HEK293T (cell line): ENCODE measurements at places on chromosomes 12 and 14.

DNA sequence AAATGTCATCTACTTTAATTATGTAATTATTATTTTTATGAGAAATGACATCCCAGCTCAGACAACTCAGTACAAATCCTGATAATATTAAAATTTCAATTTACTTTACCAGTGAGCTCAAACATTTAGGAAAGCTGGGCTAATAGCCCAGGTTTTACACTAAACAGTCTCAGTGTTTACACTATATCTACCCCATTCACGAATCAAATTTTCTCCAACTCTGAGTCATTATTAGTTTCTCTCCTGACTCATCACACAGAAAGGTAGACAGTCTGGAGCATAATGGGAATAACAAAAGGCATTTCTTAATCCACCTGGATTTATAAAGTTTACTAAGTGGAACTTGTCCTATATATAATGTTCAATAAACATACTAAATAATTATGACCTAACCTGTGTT is 5.7 kb downstream of the PAWR start:
- DNase-seq = no peak

GRCh38 chr12:40325349-40325960 is 100.7 kb downstream of the LRRK2 start:
- peak; percentile 49 for DNase-seq

DNA sequence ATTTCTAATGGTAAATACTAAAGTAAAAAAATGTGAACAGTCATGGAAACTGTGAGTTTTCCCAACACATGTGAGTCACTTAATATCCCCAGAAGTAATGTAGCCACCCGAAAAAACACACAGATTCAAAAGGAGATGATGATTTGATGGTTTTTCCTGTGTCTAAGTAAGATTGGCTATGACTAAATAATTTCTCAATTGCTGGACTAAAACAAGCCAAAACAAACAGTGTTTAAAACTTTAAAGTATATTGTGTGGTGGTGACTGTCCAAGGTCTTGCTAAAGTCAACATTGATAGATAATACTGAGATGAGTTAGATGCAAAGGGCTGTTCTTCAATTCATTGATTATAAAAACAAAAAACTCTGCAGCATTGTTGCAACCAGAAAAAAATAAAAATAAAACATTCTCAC is 89.6 kb upstream of the SOX5 start:
- no peak for DNase-seq

GRCh38 chr14:61649283-61649682 is 46.0 kb upstream of the HIF1A start:
- DNase-seq = no peak

DNA sequence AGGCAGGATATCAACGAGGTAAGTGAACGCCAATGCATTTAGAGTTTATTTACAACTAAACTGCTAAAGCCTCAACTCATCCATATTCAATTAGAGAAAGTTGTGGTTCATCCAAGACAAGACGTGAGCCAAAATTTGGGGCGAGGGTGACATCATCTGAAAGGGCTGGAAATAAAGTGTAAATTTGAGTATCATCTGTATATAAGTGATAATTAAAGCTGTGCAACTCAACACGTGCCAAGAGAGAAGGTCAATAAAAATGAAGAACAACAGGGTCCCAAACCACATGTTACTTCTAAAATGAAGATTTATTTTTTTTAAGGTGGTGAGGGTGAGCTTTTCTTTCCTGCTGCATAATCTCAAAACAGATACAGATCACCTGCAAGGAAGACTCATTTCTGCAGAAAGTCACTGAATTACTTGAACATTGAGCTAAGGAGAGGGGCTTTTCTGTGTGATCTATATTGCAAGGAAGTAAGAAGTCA is 203.6 kb downstream of the EFCAB11 start:
- no peak for DNase-seq

DNA sequence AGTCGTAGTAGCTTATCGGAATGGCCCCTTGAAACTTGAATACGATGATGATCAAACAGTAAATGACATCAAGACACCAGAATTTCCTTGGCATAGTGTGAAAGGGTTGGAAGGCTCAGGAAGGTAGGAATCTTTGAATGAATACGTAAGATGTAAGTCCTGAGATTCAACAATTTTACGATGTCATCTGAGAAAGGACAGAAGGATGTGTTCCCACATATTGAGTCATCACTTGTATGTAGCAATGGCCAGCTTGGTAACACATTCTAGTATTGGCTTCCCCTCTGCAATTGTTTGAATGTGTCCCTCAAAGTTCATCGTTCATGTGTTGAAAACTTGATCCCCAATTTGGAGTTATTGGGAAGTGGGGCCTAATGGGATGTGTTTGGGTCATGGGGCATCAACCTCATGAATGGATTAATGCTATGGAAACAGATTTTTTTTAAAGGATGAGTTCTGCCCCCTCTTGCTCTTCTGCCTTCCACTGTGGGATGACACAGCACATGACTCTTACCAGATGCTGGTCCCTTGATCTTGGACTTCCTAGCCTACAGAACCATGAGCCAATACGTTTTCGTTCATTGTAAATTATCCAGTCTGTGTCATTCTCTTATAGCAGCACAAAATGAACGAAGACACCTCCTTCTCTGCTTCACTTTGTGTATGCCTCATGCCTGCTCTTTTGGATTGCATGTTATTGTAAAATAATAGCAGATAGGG is 284.6 kb downstream of the BCAT1 start:
- no peak for DNase-seq

- no peak for DNase-seq
Observed at GRCh38 chr14:81455390-81455789, 55.3 kb upstream of the STON2 start.

DNA sequence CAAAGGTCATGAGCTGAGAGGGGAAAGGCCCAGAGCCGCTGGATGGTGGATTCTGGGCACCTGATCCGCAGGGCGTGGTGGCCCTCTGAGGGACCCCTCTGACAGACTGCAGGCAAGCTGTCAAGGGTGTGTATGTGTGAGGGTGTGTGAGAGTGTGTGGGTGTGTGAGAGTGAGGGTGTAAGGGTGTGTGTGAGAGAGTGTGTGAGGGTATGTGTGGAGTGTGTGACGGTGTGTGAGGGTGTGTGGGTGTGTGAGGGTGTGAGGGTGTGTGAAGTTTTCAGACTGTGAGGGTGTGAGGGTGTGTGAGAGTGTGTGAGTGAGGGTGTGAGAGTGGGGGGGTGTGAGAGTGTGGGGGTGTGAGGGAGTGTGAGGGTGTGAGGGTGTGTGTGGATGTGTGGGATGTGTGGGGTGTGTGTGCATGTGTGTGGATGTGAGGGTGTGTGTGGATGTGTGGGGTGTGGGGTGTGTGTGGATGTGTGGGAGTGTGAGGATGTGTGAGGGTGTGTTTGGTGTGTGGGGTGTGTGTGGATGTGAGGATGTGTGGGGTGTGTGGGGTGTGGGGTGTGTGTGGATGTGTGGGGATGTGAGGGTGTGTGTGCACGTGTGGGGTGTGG is 156.7 kb downstream of the TMEM121 start:
- DNase-seq = no peak

GRCh38 chr12:11896417-11896929 is 174.3 kb upstream of the BCL2L14 start:
- DNase-seq = no peak

DNA sequence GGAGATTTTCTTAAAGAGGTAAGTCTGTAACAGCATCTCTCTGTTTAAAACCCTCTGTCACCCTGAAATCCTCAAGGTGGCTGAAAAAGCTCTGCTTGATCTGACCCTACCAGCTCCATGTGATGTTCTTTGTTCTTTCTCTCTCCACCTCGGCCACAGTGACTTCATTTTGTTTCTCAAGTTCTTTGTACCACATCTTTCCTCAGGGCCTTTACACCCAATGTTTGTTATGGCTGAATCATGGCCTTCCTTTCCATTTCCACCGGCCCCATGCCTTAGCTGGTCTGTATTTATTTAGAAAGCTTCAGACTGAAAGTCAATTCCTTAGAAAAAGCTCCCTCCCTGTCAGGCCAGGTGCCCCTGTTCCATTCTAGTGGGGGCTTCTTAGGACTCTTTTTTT is 431.2 kb downstream of the NAV3 start:
- DNase-seq = no peak

DNA sequence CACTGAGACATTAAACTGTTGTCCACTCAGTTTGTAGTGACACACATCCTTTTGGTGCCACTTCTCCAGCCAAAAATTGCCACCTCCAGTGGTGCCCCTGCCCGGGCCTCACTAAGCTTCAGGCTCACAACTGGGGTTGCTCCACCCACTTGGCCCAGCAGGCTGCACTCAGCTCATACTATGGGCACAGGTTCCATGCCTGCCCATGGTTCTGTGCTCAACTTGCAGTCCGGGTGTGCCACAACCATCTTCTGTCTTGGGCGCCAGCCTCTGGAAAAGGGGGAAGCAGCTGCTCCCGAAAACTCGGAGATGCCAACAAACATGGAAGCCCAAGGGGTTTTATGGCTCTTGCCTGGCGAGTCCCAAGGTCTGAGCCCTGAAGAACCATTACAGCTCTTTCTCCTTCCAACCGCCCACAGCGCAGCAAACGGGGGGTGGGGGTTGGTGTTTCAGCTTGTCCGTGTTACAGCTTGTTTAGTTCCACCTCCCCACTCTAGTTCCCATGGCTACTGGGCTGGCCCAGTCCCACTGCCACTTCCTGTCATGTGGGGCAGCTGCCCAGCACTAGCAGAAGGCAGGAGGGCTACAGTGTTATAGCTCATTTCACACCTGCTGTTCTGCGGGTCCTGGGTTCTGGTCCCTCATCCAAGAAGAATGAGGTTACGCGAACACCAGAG is 998.3 kb downstream of the SLC16A7 start:
- DNase-seq = no peak

- DNase-seq = no peak
Observed at GRCh38 chr12:64456119-64456518, 4.2 kb downstream of the TBK1 start.

DNA sequence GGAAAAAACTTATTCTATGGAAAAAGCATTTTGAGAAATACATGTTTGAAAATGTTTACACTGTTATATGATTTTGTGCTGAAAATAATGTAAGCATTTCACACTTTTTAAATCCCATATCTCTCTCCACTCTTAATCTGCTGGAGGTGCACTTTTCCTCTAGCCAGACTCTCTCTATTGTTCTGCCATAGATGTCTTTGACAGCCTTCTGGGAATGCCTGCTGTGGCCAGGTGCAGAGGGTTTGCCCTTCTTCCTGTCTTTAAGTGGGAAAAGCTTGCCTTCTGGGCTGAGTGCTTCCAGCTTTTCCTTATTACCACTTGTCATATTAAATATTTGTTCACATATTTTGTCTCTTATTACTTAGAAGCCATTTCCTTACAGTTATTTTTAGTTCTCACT is 60.1 kb upstream of the PPM1H start:
- DNase-seq = no peak

DNA sequence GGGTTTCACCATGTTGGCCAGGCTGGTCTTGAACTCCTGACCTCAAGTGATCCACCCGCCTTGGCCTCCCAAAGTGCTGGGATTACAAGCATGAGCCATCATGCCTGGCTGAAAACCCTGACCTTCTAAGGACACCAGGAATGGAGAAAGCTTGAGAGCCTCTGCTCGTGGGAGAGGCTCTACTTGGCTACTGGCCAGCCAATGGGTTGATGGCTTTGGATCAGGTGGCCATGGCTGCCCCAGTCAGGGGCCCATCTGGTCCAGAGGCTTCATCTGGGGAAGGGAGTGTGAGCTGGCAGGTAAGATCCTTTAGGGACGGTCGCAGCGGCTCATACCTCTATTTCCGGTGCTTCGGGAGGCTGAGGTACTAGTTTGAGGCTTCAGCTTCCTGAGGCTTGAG is 42.5 kb upstream of the PPP1CC start:
- peak; percentile 28 for DNase-seq

DNA sequence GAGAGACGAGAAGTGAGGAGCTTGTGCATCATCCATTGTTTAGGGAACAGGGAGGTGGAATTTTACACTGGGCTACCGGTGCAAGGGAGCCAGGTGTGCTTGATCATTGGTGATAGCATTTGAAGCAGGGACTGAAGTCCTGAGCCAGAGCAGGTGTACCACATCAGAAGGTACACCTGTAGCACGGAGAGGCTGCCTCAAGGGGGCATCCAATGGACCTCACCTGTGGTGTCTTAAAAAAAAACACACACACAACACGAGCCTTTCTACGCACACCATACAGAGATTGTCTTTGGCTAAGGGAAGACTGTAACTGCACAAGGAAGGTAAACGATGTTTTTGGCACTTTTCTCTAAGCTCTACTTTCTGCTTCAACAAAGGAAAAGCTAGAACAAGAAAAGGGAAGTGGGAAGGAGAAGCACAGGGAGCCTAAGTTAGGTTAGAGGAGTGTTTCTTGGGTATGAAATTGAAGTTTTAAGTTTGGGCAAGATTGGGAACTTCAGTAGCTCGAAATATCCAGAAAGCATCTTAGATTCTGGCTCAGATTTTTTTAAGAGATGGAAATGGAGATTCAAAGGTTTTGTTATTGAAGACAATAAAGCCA is 334.3 kb upstream of the FBXO33 start:
- no peak for DNase-seq

DNA sequence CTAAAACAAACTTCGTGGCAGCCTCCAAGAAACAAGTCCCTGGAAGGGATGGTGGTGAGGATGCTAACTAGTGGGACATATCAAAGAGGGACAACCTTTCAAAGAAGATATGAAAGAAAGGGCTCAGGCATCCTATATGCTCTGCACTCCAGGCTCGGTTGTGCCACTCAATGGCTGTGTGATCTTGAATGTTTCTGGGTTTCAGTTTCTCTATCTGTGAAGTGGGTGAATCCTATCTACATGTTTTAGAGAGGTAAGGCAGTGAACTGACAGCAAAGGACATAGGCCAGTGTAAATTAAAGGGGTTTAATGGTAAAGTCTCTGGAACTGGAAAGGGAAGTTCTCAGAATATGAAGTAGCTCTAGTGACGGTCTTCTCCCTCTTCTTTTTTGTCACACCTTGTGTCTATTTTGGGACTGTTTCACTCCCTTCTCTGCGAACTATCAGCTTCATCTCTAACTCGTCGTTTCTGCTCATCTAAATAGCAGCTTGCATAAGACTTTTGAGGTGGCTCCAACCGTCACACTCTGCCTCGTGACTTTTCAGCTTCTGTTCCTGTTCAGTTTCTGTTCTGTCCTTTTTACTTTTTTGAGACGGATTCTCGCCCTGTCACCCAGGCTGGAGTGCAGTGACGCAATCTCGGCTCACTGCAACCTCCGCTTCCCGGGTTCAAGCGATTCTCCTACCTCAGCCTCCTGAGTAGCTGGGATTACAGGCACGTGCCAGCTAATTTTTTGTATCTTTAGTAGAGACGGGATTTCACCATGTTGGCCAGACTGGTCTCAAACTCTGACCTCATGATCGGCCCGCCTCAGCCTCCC is 273.6 kb downstream of the SUDS3 start:
- no peak for DNase-seq

DNA sequence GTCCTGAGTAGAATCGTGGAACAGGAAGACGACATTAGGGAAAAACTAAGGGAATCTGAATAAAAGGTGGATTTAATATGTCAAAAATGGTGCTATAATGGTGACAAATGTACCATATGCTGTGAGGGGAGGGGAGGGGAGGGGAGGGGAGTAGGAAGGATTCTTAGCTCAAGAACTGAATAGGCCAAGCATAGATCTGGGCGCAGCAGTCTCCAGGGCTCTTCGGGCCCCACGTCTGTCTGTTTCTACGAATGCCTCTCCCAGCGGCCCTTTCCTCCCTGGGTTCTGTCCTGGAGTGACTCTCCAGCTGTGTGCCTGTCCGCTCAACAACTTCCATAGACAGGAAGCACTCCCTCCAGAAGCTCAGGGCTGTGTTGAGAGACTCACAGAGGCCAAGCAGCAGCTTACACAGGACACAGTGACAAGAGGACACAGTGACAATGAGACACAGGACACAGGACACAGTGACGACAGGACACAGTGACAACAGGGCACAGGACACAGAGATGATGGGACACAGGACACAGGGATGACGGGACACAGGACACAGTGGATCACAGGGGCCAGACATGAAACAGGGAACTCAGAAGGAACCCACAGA is 42.4 kb upstream of the PPP2R5C start:
- no peak for DNase-seq
